GDM1 (cell line): ENCODE measurements at places on chromosomes 7 and 10.

DNA sequence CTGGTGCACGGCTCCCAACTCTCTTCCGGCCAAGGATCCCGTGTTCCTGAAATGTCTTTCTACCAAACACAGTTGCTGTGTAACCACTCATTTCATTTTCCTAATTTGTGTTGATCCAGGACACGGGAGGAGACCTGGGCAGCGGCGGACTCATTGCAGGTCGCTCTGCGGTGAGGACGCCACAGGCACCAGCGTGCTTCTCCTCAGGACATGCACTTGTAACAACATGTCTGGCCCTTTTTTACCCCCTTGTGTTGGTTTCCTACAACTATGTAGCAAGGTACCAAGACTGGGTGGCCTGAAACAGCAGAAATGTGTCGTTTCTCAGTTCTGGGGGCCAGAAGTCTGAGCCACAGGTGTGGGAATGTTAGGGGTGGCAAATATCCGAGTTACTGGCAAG, 18.2 kb downstream of the CALML5 start:
- no peak for DNase-seq

GRCh38 chr7:4460597-4460996, 221.5 kb upstream of the FOXK1 start:
- DNase-seq = no peak

DNA sequence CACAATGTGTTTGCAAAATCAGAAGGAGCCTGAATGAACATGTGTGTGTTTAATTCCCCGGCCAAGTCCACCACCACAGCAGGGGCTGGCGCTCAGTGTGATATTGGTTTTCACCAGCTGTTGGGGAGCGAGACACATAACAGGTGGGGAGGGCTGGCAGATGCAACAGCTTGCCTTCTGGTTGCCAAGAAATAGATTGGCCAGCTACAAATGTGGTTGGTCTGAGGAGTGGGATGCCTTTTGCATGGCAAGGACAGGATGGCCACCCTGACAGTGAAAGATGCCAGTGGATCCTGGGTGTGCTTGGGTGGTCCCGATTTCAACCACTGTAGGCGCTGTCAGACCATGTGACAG, 292.5 kb upstream of the FZD8 start:
- DNase-seq = no peak

GRCh38 chr7:92343714-92344113, 97.9 kb downstream of the ANKIB1 start:
- no peak for DNase-seq

DNA sequence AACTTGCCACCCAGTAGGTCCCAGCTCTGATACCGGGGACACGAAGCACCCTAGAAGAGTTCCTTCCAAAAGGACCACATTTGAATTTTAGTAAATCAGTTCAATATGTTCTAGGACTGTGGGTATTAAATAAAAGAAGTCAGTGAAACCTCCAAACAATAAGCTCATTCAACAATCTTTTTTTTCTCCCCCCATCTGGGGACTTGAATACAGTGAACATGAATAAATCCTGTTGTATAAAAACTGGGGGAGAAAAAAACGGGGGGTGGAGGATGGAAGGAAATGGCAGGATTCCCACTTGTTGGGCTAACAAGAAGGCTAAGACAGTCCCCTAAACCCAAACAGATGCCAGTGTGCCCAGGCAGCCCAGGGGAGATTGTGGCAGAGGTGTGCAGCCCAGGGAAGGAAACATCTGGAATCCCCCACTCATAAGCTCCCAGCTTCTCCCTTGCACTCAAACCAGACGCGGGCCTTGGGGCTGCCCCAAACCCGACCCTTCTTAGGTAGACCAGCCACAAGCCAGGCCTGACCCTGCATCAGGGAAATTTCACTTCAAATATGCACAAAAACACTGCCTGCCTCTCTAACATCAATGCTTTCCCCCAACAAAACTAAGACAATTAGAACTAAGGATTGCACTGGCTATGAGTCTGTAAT, 8.8 kb downstream of the AFAP1L2 start:
- no peak for DNase-seq

DNA sequence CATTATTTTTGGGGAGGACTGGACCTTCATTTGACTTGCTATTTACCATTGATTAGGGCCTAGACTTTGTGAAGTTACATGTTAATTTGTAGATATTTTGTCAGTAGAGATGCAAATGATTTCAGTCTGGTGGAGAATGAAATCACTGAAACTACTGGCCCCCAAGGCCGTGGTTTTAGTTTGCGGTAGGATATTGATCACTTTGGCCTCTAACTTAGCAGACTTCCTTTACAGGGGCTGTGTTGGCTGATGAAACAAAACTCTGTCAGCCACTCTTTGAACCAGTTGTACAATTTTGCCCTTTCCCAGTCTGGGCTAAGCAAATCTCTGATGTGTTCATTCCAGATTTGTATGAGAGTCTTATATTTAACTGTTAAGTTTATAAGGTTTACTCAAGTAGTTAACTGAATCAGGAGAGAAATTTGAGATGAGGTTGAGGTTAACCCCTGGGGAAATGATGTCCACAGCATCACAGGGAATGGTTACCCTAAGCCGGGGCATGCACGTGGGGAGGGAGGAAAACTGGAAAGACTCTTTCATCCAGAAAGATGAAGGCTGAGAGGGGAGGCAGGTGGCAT, 105.7 kb upstream of the INSIG1 start:
- DNase-seq = no peak

DNA sequence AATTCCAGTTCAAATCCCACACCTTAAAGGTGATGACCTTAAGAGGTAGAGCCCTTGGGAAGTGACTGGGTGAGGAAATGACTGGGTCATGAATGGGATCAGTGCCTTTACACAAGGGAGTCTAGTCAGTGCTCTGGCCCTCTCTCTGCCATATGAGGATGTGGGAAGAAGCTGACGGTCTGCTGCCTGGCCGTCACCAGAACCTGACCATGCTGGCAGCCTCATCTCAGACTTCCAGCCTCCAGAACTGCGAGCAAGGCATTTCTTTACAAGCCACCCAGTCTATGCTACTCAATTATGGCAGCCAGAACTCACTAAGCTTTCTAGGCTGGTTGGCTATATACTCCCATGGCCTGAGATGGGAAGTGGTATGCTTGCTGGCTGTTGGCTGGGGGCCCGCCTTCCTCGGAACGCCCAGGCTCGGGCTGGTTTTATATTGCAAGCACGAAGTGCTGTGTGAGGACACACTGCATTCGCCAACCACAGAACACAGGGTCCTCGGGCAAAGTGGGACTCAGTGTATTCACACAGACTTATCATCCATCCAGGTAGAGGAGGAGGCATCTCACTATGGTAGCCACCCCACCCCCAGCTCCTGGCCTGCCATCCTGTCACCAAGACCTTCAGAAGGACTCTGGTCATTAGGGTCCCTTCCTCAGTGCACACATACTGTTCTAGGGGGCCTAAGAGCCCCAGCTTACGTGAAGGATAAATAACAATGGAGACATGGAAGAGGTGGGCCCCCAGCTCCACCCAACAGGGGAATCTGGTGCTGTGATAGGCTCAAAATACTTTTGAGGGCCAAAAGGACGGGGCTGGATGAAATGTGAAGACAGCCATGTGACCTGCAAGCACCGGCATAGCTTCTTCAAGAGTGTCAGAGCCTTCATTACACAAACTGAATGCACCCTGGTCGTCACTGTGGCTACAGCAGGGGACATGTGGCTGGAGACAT, 49.0 kb downstream of the ZRANB1 start:
- no peak for DNase-seq

DNA sequence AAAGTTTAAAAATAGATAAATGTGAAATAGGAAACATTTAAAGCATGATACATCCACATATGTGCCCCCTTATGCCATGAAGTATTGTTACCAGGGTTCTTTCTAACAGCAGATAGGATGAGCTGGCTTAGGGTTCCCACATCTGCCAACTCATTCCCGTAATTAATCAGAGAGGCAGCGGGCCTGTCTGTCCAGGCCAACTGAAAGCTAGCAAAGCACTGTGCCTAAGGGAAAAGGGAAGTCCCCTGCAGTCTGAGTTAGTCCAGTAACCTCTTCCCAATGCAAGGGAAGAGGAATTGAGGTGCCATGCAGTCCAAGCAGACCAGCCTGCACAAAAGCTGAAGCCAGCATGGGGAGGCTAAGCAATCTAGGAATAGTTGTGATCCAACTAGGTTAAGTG, 18.3 kb upstream of the ZC3HAV1L start:
- DNase-seq = no peak

DNA sequence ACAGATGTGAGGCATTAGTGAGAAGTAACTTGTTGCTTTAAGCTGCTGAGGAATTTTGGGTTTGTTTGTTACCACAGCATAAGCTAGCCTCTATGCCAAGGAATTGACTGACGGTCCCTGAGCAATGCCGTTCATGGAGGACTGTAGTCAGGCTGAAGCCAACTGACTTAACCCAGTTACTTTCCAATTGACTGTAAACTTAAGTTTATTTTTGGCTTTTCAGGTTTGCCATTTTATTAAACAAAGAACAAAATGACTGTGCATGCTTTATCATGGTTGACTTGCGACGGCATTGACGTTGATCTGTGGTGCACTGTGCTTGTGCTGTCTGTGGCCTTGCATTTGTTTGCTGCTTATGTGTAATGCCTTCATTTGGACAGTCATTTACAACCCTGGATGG, 53.5 kb downstream of the DNAJB9 start:
- no peak for DNase-seq

DNA sequence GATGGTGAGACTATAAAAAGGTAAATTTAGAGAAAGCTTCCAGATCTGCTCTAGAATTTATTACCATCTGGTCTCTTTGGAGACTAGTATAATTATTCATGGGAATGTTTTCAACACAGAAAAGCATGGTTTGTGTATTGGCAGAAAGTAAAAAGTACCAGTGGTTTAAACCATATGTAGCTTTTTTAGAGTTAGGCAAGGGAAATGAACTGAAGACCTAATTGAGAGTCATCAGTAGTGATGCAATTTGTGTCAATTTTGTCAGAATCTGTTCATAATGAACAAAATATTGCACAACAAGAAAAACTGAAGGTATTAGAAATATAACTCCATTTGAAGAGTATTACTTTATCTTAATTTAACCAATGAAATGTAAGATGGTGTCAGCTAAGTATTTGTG, 181.4 kb downstream of the ADK start:
- no peak for DNase-seq

GRCh38 chr7:157010588-157011332, at the start of gene MNX1:
Gene MNX1 (minus strand): TSS chr7:157010663. CDS start chr7:157010350, 313 bp downstream.
- peak; percentile 89 for DNase-seq

DNA sequence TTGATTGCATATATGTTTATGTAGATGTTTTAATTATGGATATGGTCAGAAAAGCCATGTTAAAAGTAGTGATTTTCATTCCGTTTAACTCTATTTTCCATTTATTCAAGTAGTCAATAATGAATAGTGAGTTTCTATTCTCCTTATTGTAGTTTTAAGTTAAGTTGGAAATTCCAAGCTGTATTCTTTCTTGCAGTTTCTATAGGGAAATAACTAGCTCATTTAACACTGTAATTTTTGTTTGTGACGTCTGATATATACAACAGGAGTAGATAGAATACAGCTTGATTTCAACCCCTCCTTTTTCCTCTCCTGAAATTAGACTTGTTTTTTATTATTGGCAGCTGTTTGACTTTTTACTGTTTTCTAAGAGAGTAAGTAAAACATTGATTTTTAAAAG, 47.2 kb downstream of the SLK start:
- no peak for DNase-seq
